ENCODE measurements at places on chromosomes 12 and 14.

DNA sequence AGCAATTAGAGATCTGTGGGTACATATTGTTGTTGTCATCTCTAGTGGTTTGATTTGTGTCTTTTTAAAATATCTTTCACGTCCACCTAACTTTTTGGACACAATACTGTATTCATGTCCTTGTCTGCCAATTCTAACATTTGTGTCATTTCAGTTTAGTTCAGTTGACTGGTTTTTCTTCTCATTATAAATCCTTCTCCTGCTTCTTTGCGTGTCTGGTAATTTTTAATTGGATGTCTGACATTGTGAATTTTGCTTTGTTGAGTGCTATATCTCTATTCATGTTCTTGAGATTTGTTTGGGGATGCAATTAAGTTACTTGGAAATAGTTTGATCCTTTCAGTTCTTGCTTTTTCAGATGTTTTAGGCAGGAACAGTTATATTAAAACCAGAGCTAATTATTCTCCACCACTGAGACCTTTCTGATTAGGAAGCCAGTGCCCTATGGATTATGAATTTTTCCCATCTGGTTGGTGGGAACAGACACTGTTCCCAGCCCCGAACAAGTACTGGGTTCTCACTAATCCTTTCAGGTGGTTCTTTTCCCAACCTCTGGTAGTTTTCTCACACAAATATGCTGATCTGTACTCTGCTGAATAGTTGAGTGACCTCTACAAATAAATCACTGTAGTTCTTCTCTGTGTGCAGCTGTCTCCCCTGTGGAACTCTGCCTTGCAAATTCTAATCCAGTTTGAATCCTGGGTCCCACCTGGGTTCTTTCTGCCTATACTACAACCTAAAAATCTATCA is 91.1 kb upstream of the DYNC1H1 start:
- DNase-seq = no peak

- DNase-seq = no peak
Measured at GRCh38 chr12:22458298-22458937, 85.9 kb downstream of the C2CD5 start.

DNA sequence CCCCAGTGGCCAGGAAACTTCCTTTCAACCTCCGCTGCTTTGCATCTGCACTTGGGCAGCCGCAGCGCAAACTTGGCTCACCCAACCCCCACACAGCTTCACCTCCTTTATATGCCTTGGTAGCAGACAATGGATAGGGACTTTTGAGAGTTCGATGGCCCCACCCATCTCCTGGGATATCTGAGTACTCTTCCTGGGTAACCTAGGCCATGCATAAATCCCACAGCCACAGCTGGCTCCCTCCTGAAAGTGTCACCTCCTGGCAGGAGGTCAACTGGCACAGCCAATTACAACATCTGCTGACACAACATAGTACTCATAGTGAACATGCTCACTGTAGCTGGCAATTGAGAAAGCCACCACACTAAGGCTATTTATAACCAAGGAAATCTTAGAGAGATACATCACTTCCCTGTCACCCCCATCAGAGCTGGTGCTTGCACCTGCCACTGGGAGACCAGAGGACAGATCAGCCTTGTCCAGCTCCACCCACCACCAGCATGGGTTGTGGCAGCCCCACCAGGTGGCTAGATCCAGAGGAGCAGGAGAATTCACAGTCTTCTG is 410.0 kb downstream of the SYT1 start:
- DNase-seq = no peak

GRCh38 chr14:25080682-25081081 is 30.7 kb upstream of the STXBP6 start:
- DNase-seq = no peak

DNA sequence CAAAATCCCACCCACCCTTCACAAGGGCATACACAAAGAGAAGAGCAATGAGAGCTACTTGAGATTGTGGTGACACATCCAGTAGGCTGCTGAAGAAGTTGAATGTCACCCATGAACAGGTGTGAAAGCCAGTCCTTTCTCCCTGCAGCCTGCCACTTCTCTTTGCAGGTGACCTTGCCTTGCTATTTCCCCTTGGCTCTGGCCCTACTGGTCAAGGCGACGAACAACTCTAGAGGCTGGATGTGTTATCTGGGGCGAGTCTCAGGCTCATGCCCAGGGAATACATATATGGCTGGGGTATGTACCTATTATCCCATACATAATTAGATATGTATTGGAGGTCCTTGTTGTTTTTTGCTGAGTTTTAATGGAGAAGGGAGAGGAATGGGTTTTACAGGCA is 70.2 kb upstream of the EGLN3 start:
- DNase-seq = no peak

GRCh38 chr14:51443195-51444018 is 203.4 kb downstream of the TMX1 start:
- no peak for DNase-seq

DNA sequence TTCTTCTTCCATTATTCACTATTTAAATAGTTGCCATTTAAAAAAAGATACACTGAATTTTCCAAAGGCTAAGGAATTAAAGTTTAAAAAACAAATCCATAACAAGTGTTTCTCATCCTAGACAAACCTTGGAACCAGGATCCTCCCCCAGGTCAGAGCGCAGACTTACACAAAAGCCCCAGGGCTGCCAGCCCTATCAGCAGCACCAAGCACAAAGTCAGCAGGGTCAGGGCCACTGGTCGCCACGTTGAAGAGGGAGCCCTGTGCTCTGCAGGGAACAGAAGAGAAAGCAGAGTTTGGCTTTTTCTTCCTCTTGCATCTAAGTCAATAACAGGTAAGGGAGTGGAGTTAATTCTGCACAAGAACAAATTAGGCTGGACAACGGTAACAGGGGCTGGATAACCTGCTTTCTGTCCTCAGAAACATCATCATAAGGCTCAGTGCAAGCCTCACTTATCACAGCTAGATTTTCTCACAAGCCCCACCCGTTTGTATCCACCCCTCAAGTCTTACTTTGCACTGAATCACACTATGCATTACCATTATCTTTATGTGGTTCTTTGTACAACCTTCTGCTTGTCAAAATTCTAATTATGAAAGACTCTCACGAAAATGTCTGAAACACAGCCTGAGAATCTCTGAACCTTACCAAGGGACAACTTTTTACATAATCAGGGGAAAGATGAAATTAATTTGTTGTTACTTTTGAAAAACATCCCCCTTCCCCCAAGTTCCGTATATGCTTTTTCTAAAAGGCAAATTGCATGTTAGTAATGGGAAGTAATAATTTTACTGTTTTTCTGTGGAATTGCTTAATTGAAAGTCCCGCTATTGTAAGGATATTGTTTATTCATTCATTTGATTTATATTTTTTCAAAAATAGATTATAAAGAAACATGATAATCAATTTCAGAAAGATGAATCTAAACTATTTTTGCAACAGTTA is 9.6 kb downstream of the CLEC1A start:
- DNase-seq = no peak

DNA sequence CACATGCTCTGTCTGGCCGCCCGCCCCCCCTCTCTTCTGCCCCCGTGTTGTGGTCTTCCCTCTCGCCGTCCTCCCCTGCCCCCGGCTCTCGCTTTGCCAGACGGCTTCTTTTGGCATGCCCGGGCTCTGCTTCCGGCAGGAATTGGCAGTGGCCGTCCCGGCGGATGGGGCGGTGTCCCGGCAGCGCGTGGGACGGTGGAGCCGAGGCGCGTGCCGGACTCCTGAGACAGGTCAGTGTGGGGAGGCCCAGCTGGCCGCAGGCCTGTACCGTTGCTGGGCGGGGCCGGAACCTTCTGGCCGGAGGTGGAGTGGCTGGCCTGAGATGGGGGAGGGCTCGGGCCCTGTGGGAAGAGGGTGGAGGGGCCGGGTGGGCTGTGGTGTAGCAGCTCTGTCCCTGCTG is 17.1 kb downstream of the KIF26A start:
- no peak for DNase-seq

- no peak for DNase-seq
Measured at GRCh38 chr12:3148366-3149000, 71.3 kb downstream of the TSPAN9 start.

- DNase-seq = no peak
Measured at GRCh38 chr12:96327889-96328288, 72.3 kb downstream of the CDK17 start.

DNA sequence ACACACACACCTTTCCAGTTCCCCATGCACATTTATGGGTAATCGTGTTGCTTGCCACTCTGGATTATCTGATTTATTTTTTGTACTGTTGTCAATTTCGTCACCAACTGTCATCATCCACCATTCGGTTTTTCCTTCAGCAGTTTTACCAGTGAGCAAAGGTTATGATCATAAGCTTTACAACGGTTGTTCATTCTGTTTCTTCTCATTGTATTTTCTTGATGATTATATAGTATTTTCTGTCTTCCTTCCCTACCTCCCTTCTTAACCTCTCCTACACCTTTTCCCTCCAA is 680 bp downstream of the NECAP1 start:
- DNase-seq = no peak

DNA sequence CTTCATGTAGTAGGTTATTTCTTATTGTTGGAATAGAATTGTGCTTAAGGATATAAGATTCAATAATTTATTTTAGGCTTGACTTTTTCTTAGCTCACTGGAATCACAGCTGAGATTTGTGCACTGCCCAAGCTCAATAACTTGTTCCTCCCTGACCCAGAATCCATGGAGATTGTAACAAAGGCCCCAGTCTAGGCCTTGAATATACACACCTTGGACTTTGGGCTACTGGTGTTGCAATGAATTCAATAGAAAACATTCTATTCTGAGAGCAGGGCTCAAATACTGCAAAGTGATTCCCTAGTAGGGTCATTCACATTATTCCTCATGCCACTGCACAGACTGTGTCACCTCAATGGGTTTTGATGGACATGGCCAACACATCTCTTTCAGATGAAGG is 352.4 kb downstream of the GALC start:
- DNase-seq = no peak

DNA sequence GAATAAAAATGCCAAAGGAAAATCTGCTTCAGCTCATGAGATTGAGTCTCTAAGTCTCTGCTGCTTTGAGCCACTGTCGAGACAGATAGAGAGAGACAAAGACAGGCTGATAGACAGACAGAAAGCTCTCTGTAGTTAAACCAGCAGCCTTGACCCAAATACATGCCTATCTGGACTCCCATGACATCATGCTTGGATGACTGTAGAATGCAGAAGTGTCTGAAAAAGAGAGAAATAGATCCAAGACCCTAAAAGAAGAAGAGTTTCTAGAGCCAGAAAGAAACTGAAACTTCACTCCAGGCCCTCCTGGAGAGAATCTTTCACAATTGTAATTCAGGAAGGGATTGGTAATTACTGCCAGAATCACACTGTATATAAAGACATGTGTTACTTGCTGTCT is 122.6 kb upstream of the PLXNC1 start:
- no peak for DNase-seq

GRCh38 chr12:71152851-71153250 is 4.9 kb downstream of the TSPAN8 start:
- DNase-seq = no peak

DNA sequence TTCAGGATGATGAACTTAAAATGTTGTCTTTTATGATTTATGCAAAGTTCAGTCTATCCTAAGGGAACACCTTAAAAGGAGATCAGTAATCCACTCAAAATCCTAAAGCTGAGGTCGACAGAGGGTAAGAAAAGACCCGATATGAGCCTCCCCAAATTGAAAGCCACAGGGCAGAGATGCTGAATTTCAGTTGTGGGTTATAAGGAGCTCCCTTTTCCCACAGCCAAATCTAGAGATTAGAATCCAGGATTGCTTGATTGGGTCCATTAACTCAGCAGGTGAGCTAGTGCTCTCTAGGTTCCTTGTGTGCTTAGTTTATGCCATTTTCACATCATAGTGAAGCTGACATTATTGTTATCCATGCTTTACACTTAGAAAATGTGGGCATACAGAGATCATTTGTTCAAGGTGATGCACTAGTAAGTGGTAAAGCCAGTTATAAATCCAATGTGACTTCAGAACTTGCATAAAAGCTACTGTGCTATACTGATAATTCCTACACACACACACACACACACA is 417.5 kb downstream of the TMEM117 start:
- DNase-seq = no peak

DNA sequence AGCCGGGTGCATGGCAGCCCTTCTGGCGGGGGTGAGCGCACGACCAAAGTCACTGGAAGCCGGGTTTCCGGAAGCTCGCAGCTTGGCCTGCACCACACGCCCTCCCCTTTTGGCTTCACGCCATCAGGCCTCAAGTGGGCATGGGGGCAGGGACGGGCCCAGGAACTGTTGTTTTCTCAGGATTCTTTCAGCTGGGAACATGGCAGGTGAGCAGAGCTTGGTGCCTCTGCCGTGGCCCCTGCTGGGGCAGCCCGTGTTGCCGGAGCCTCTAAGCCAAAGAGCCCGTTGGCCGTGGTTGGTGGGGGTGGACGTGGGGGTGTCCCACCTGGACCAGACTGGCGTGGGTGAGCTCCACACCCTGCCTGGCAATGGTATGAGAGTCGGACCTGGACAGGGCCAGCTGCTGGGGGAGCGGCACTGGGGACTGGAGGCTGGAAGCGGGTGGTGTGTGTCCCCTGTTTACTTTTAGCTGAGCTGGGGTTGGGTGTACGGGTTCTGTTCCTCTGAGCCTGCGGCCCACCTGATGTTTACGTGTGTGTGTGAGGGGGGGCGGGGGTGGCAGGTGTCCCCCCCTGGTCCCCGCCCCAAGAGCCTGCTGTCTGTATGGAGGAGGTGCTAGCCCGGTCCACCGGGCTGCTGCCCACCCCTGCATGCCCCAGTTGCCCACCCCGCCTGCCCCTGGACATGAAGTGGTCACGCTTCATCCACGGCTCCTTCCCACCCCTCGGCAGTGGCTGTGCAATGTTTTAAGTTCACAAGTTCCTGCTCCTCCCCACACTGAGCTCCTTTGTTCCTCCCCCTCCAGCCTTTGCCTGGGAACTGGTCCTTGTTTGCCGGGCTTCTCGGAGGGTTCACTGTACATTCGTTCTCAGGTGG is 28.7 kb upstream of the PLD4 start:
- no peak for DNase-seq

- no peak for DNase-seq
Measured at GRCh38 chr14:76163668-76164363, 12.1 kb downstream of the GPATCH2L start.

- no peak for DNase-seq
Measured at GRCh38 chr14:78440356-78440894, 270.3 kb downstream of the NRXN3 start.

DNA sequence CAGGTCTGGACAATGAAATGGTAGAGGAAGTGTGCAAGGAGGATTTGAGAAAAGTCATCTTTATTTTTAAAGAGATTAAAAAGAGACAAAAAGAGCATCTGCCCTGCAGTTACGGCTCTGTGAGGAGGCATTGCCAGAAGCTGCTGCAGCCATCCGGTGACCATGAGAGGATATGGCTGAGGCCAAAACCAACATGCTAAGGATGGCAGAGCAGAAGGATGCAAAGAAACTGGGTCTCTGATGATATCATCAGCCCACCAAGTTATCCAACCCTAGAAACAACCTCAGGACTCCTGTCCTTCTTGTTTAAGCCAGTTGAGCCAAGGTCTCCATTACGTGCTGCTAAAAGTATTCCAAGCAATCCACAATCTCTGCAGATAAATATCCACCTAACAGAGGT is 48.0 kb upstream of the CCND2 start:
- DNase-seq = no peak

GRCh38 chr12:102474438-102475064 is 5.8 kb downstream of the IGF1 start:
- no peak for DNase-seq
